ENCODE measurements at places on chromosomes 11 and 22. TPM values are rescaled to one million over a fixed set of nuclear protein-coding genes. Genes with fewer than 3 reads are reported as not detected.

DNA sequence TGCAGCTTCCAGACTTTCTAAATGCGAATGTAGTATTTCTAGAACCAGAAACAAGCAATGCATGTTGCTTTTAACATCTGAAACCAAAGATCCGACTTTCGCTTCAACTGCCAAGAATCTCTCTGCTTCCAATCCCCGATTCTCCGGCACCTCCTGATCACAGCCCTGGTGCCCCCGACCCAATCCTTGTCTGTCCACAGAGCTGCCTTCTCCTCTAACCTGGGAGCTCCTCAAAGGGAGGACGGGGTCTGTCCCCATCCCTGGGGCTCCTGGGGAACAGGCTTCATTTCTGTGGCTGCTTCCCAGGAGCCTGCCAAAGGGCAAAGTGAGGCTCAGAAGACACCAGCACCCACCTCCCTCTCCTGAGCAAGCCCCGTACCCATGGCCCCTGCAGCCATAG, 521 bp downstream of the ALDH3B2 start:
- no peak overlapping the region for H3K27ac ChIP-seq
- H3K4me3 ChIP-seq, result no peak overlapping the region
- H3K27me3 ChIP-seq, result peaks cover 11% of the 10 kb centered on the region
- H3K4me1 ChIP-seq, result no peaks in the 10 kb centered on the region
- peaks cover 2% of the 10 kb centered on the region for H3K36me3 ChIP-seq

DNA sequence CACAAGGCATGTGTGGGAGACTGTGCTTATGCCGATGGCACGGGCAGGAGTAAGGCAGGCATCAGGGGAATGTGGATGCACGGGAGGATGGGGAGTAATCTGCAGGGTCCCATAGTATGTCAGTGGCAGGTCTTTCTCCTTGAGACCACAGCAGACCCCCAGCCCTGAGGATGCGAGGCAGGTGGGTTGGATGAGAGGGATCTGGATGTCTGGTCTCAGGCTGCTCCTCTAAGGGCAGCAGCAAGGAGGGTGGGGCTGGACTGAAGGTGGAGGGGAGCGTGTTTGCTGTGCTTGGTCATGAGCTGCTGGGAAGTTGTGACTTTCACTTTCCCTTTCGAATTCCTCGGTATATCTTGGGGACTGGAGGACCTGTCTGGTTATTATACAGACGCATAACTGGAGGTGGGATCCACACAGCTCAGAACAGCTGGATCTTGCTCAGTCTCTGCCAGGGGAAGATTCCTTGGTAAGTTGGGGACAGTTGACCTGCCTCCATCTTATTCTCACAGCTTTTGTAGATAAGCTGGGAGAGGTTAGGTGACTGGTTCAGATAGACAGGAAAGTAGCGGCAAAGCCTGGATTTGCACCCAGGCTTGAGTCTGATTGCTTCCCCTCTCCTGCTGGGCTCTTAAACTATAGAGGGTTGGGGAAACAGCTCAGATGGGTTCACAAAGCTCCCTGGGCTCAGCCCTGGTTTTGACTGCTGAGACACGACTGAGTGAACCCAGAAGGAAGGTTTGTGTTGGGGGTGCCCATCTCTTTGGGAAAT, at the start of gene APOL1:
TSS of gene APOL1 (plus strand) at position 380 of the 769 bp plus-strand sequence. CDS start 1,823 bp downstream, outside the sequence.
- peaks cover 59% of the 10 kb centered on the region for H3K4me1 ChIP-seq
- H3K27me3 ChIP-seq, result no peaks in the 10 kb centered on the region
- peak within 1 kb of the TSS; percentile 95 for H3K4me3 ChIP-seq
- peak; percentile 76 for DNase-seq
- peaks cover 31% of the 10 kb centered on the region for H3K36me3 ChIP-seq

- H3K4me3 ChIP-seq, result no peak overlapping the region
- H3K4me1 ChIP-seq, result no peaks in the 10 kb centered on the region
- peaks cover 4% of the 10 kb centered on the region for H3K27me3 ChIP-seq
- DNase-seq, result no peak
- H3K27ac ChIP-seq, result no peak overlapping the region
These were observed 22.2 kb downstream of the OR56B4 start for GRCh38 chr11:6129635-6130034.

DNA sequence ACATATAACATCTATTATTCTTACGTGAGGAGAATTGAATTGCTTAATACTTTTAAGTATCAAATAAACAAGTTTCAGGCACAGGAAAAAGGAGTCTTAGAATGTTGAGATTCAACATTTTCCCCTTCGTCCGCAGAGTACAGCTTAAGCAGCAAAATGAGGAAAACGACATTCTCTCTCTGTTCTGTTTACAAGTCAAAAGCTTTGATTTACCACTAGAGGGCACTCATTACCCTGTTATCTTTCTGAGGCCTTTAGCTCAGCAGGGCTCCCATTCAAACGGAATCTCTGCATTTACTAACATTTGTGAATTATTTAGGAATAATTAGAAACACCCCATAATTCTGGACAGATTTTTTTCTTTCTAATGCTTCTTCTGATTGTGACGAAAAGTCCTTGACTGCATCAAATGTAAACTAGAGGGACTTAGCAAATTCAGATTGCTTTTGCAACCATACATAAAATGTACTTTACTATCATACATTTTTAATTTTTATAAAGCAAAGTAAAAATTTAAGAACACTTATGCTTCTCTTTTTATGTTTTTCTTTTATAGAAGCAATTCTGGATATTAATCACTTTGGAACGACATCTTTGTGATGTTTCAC, 75.0 kb downstream of the JRKL start:
- no peak for DNase-seq
- no peak overlapping the region for H3K4me3 ChIP-seq
- peaks cover 4% of the 10 kb centered on the region for H3K27me3 ChIP-seq
- no peaks in the 10 kb centered on the region for H3K4me1 ChIP-seq
- no peaks in the 10 kb centered on the region for H3K36me3 ChIP-seq

DNA sequence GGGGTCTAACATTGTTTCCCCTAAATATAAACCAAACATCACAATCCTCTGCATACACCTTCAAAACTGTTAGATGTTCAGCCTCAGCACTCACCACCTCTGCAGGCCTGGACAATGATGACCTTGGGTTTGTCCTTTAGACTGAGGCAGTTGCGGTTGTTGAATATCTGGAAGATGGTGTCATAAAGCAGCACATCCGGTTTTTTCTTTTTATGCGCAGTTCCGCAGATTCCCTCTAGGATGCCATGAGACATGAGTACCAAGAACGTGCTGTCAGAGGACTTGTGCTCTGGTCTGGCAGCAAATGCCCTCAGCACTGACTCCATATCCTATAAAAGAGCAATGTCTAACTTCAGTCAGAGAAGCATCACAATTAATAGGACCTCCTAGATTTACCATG, 22.8 kb downstream of the CASP5 start:
- H3K4me1 ChIP-seq, result peaks cover 4% of the 10 kb centered on the region
- DNase-seq, result no peak
- H3K4me3 ChIP-seq, result no peak overlapping the region
- H3K27me3 ChIP-seq, result no peaks in the 10 kb centered on the region
- no peaks in the 10 kb centered on the region for H3K36me3 ChIP-seq

- H3K27me3 ChIP-seq, result no peaks in the 10 kb centered on the region
- no peaks in the 10 kb centered on the region for H3K36me3 ChIP-seq
- DNase-seq, result no peak
These were observed 550.6 kb downstream of the SOX6 start for GRCh38 chr11:15805726-15806125.

DNA sequence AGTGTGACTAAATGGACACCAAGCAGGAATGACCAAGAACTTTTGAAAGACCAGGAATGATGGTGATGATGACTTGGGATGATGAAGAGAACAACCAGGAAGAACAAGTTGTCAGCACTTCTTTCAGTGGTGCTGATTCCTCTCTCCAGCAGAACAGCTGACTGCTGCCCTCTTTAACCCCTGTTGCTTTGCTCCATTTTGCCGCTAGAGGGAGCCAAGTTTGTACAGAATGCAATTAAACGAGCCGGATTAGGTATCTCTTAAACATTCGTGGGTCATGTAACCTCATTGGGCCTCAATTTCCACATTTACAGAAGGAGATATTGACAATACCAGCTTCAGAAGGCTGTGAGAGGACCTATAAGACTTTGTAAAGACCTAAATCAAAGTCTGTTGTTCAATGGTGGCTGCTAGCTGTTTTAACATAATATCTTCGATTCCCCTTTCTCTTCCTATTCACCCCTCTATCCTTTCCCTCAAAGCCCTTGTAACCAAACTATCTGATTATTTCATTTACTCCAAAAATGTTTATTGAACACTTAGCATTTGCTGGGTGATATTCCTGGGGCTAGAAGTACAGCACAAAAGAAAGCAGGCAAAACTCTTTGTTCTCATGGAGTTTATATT, 1.9 kb downstream of the OR4S1 start:
- H3K36me3 ChIP-seq, result no peaks in the 10 kb centered on the region
- DNase-seq, result peak; percentile 78
- H3K27ac ChIP-seq, result no peak overlapping the region
- H3K4me3 ChIP-seq, result no peak overlapping the region
- H3K4me1 ChIP-seq, result no peaks in the 10 kb centered on the region
- no peaks in the 10 kb centered on the region for H3K27me3 ChIP-seq

DNA sequence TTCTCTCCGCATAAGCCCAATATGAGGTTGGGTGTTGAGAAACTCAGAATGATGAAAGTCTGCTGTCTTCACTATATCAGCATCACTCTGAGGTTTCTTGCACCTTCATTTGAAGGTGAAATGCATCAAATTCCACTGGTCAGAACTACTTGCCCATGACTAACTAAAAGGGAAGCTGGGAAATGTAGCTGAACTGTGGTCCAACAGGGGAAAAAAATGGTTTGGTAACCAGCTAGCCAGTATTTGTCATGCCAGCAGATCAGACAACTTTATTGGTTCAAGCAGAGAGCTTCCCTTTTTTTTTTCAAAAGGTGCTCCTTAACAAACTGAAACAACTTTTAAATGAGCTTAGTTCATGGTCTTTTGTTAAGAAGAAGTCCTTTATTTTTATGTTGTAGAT, 14.2 kb upstream of the PIK3C2A start:
- no peak overlapping the region for H3K27ac ChIP-seq
- H3K4me3 ChIP-seq, result no peak overlapping the region
- no peak for DNase-seq
- peaks cover 5% of the 10 kb centered on the region for H3K27me3 ChIP-seq
- H3K4me1 ChIP-seq, result no peaks in the 10 kb centered on the region
- no peaks in the 10 kb centered on the region for H3K36me3 ChIP-seq

DNA sequence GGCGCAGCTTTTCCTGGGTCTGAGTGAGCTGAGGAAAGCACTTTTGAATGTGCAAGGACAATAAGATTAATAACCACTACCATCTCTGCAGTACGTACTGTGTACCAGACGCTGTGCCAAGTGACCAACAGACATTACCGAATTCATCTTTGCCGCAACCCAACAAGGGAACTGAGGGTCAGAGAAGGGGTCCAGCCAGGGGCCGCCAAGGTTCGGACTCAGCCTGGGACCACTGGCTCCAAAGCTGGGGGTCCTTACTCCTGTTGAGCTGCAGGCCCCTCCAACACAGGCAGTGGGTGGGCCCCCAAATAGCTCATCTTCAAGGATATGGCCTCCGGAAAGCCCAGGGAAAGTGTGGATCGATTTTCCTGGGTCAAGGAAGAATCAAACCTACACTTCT, 55.0 kb upstream of the EMID1 start:
- peaks cover 15% of the 10 kb centered on the region for H3K4me1 ChIP-seq
- H3K4me3 ChIP-seq, result no peak overlapping the region
- no peaks in the 10 kb centered on the region for H3K36me3 ChIP-seq
- no peak for DNase-seq
- H3K27ac ChIP-seq, result no peak overlapping the region
- peaks cover 14% of the 10 kb centered on the region for H3K27me3 ChIP-seq

GRCh38 chr11:35077709-35078469, 61.1 kb upstream of the CD44 start:
- peaks cover 82% of the 10 kb centered on the region for H3K4me1 ChIP-seq
- DNase-seq, result peak; percentile 84
- H3K27ac ChIP-seq, result peak overlapping the region; percentile 96
- peak overlapping the region; percentile 69 for H3K4me3 ChIP-seq

GRCh38 chr11:30635401-30635989, 49.3 kb upstream of the MPPED2 start:
- H3K4me3 ChIP-seq, result no peak overlapping the region
- H3K36me3 ChIP-seq, result no peaks in the 10 kb centered on the region
- no peaks in the 10 kb centered on the region for H3K4me1 ChIP-seq
- H3K27ac ChIP-seq, result no peak overlapping the region

- no peak overlapping the region for H3K27ac ChIP-seq
- peaks cover 3% of the 10 kb centered on the region for H3K4me1 ChIP-seq
- H3K27me3 ChIP-seq, result peaks cover 2% of the 10 kb centered on the region
- no peaks in the 10 kb centered on the region for H3K36me3 ChIP-seq
These were observed 21.8 kb upstream of the DRG1 start for GRCh38 chr22:31377612-31378011.

DNA sequence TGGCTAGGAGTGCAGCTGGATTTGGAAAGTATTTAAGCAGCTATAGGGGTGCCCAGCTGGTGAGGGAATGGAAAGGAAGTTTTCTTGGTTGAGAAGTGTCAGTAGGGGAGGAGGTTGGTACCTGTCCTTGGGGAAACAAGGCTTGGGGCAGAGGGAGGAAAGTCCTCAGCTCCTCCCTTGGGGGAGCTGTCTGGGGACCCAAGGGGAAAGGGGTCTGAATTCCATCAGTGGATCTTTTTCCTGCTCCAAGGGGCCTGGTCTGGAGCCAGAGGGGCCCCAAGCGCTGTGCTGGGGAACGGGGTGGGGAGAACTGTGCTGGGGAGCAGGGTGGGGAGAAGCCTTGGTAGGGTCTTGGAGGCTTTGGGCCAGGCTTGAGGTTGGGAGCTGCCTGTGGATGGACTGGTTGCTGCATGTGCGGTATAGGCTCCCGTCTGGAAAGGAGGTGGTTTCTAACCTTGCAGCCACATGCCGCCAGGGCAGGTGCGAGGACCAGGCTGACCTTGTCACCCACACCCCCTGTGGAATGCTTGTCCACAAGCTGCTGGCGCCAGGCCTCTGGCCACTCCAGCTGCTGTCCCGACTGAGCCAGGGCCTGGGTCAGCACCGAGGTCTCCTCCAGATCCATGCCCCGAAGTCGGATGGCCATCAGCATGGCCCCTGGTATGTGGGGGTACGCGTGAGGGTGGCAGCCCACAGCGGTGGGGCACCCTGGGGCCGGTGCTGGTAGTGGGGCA, 963 bp downstream of the TYMP start:
- H3K27me3 ChIP-seq, result no peaks in the 10 kb centered on the region
- peak overlapping the region; percentile 91 for H3K27ac ChIP-seq
- H3K4me1 ChIP-seq, result peaks cover 51% of the 10 kb centered on the region
- no peak for DNase-seq
- H3K36me3 ChIP-seq, result peaks cover 40% of the 10 kb centered on the region

GRCh38 chr11:69665669-69666068, 9.5 kb downstream of the LTO1 start:
- no peaks in the 10 kb centered on the region for H3K27me3 ChIP-seq
- H3K4me1 ChIP-seq, result peaks cover 5% of the 10 kb centered on the region
- peaks cover 13% of the 10 kb centered on the region for H3K36me3 ChIP-seq
- no peak overlapping the region for H3K4me3 ChIP-seq

GRCh38 chr11:117316197-117316961, at the start of gene BACE1:
Gene BACE1 (minus strand): TSS chr11:117316256. CDS start chr11:117315795, 461 bp downstream.
- peak; percentile 27 for DNase-seq
- H3K4me3 ChIP-seq, result peak within 1 kb of the TSS; percentile 64
- peaks cover 48% of the 10 kb centered on the region for H3K27me3 ChIP-seq
- peaks cover 11% of the 10 kb centered on the region for H3K4me1 ChIP-seq
- no peak within 1 kb of the TSS for H3K27ac ChIP-seq
- no peaks in the 10 kb centered on the region for H3K36me3 ChIP-seq

Gene OR4A47
- total RNA-seq, result not detected

Gene APOC3
- not detected for total RNA-seq

Gene OR10A2
- total RNA-seq, result not detected

Measured in activated CD8-positive, alpha-beta T cell treated with anti-CD3 and anti-CD28 coated beads, Interleukin-2, amount 10 ng/mL, durations not matched to agents 7 days and 5 days (primary cell).